ENCODE measurements at places on chromosomes 7 and 10. TPM values are rescaled to one million over a fixed set of nuclear protein-coding genes. Genes with fewer than 3 reads are reported as not detected.

GRCh38 chr10:89217057-89217990 lies 10.2 kb upstream of the CH25H start:
- H3K4me1 ChIP-seq: peaks cover 6% of the 10 kb centered on the region
- H3K4me3 ChIP-seq: no peak overlapping the region
- H3K27ac ChIP-seq: peak overlapping the region; percentile 61

GRCh38 chr7:30139836-30140384 lies 5.1 kb downstream of the MTURN start:
- no peak overlapping the region for H3K27ac ChIP-seq
- H3K4me1 ChIP-seq: peaks cover 44% of the 10 kb centered on the region
- no peaks in the 10 kb centered on the region for H3K27me3 ChIP-seq
- H3K36me3 ChIP-seq: no peaks in the 10 kb centered on the region
- no peak for DNase-seq

DNA sequence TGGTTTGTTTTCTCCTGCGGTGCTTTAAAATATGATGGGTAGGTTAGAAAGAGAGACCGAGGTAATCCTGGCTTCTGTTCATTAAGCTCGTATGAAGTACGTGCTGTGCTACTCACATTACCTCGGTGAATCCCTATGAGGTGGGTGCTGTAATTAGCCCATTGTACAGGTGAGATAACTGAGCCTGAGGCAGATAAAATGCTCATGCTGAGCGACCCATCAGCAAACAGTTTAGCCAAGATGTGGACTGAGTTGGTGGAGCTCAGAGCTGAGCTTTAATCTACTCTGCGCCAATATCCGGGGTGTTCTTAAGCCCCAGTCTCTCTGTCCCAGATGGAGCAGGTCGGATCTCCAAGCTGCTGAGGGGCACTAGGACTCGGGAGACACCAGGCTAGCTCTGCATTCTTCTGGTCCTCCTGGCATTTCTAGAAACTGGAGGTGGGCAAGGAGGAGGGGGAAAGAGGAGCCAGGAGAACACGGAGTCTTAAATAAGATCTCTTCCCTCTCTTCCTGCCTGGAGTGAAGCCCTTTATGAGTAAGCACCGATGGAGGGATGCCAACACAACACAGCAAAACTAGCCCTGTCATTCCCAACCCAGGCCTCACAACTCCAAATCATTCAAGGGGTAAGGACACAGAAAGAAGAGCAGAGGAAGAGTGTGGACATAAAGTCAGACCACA lies 458.5 kb downstream of the KCNMA1 start:
- H3K27me3 ChIP-seq: no peaks in the 10 kb centered on the region
- peak; percentile 74 for DNase-seq
- peaks cover 51% of the 10 kb centered on the region for H3K4me1 ChIP-seq
- H3K36me3 ChIP-seq: no peaks in the 10 kb centered on the region
- H3K4me3 ChIP-seq: no peak overlapping the region

TET1 gene
- 2.0 TPM for total RNA-seq

- H3K4me3 ChIP-seq: no peak overlapping the region
- no peak for DNase-seq
- H3K27ac ChIP-seq: no peak overlapping the region
- no peaks in the 10 kb centered on the region for H3K4me1 ChIP-seq
- H3K27me3 ChIP-seq: no peaks in the 10 kb centered on the region
- no peaks in the 10 kb centered on the region for H3K36me3 ChIP-seq
These were observed 25.9 kb upstream of the GALNT11 start for GRCh38 chr7:151999424-152000090.

KCNH2 gene
- 0.19 TPM for total RNA-seq

DNA sequence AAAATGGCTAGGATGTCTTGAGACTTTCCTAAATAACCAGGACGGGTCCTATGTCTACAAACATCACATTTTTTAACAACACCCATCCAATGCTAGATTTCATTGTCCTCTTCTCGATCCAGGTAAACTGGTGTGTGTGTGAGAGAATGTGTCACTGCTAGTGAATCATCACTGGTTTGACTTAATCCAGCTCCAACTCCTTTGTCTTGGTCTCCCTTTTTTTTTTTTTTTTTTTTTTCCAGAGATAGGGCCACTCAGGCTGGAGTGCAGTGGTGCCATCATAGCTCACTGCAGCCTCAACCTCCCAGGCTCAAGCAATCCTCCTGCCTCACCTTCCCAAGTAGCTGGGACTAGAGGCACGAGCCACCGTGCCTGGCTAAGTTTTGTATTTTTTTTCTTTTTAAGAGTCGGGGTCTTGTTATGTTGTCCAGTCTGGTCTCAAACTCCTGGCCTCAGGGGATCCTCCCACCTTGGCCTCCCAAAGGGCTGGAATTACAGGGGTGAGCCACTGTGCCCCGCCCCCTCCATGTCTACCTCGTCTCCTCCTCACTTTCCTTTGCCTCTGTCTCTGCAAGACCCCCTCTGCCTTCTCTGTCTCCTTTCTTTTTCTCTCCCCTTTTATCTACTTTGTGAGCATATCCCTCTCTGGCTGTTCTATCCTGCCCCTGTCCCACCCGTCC lies 2.2 kb upstream of the UFSP1 start:
- H3K36me3 ChIP-seq: peaks cover 19% of the 10 kb centered on the region
- no peak overlapping the region for H3K4me3 ChIP-seq
- H3K27ac ChIP-seq: peak overlapping the region; percentile 96

- peaks cover 4% of the 10 kb centered on the region for H3K36me3 ChIP-seq
- DNase-seq: no peak
- no peak overlapping the region for H3K4me3 ChIP-seq
- peaks cover 10% of the 10 kb centered on the region for H3K4me1 ChIP-seq
- H3K27me3 ChIP-seq: no peaks in the 10 kb centered on the region
These were observed 4.4 kb downstream of the ZNF485 start for GRCh38 chr10:43610636-43611035.

GRCh38 chr10:118272149-118272721 lies 69.9 kb downstream of the FAM204A start:
- H3K4me1 ChIP-seq: no peaks in the 10 kb centered on the region
- no peaks in the 10 kb centered on the region for H3K36me3 ChIP-seq
- no peak for DNase-seq
- no peak overlapping the region for H3K27ac ChIP-seq

- H3K4me3 ChIP-seq: no peak overlapping the region
- no peaks in the 10 kb centered on the region for H3K4me1 ChIP-seq
- DNase-seq: peak; percentile 48
- no peaks in the 10 kb centered on the region for H3K36me3 ChIP-seq
These were observed 90.1 kb upstream of the NFE2L3 start for GRCh38 chr7:26061678-26062603.

- H3K27ac ChIP-seq: no peak overlapping the region
- peaks cover 15% of the 10 kb centered on the region for H3K4me1 ChIP-seq
- H3K4me3 ChIP-seq: no peak overlapping the region
- H3K36me3 ChIP-seq: no peaks in the 10 kb centered on the region
These were observed 153.7 kb downstream of the TNS3 start for GRCh38 chr7:47428052-47428767.

GRCh38 chr7:69608878-69609277 lies 10.6 kb downstream of the AUTS2 start:
- DNase-seq: no peak
- no peak overlapping the region for H3K27ac ChIP-seq
- peaks cover 9% of the 10 kb centered on the region for H3K4me1 ChIP-seq

DNA sequence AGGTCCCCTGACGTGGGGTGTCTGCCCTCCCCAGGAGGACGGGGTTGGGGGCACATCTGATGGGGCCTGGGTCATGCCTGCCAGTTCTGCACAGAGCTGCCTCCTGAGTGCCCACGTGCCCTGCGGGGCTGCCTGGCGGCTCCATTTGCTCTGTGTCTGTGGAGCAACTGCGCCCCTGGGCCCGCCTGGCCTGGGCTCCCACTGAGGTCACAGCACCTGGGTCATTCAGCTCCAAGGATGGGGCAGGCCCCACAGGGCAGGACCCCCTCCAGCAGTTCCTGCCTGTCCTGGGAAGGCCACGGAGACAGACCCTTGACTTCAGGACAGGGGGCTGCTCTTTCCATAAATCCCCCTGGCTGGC lies 590.6 kb downstream of the PTPRN2 start:
- H3K27me3 ChIP-seq: peaks cover 3% of the 10 kb centered on the region
- H3K27ac ChIP-seq: no peak overlapping the region
- DNase-seq: no peak
- no peak overlapping the region for H3K4me3 ChIP-seq
- H3K36me3 ChIP-seq: no peaks in the 10 kb centered on the region
